ENCODE measurements at places on chromosomes 1 and 21.
A peak's percentile ranks its signal among the peaks of the same experiment; 100 is the strongest.

DNA sequence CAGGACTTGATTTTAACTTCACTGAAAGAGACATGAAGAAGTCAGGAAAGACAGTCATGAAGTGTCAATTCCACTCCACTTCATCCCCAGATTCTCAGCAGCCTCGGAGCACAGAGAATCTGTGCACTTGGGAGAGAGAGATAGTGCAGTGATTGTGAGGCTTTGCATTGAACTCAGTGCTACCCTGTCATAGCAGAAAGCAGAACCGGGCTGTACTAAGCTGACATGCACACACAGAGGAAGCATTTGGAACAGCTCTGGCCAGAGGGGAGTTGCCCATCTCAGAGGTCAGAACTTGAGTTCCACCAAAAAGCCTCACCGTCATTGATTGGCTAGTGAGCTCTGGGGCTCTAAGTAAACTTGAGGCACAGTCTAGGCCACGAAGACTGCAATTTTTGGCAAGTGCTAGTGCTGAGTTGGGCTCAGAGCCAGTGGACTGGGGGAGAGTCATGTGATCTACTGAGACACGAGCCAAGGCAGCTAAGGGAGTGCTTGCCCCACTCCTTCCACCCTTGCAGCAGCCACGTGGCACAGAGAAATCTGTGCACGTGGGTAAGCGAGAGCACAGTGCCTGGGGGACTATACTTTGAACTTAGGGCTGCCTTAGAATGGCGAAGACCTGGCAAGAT, 810.2 kb upstream of the ADAMTS5 start:
- no peak for DNase-seq

- no peak for DNase-seq
Observed at GRCh38 chr1:225509770-225510169, 81.9 kb upstream of the LBR start.

GRCh38 chr1:215292932-215293331, 210.4 kb downstream of the KCNK2 start:
- no peak for DNase-seq

GRCh38 chr21:21163904-21164303, 165.7 kb downstream of the NCAM2 start:
- DNase-seq = no peak

DNA sequence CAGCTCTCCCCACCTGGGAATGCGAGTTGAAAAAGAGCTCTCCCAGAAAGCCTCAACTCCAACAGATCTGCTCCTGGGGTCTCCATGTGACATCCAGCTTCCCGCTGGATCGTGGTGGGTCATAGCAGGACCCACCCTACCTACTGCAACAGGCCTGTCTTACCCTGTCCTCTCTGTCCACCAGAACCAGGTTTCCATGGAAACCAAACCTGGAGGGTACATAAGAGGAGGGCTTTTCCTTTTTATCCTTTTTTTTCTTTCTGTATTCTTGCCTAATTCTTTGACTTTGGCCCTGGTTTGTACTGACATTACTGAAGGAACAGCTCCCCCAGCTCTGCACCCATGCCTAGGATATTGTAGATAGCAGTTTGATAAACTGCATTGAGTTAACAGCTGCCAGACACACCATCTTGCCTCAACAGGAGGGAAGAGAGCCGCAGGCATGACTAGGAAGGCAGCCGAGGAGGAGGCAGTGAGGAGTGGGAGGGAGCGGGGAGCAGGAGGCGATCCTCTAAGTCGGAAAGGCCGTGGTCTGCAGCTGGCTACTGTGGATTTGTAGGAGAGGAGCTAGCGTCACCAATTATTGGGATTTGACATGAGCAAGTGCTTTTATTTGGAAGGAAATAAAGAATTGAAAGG, 9.7 kb upstream of the FMOD start:
- DNase-seq = no peak

- no peak for DNase-seq
Observed at GRCh38 chr1:115373305-115373704, 35.3 kb upstream of the NGF start.

- peak; percentile 52 for DNase-seq
Observed at GRCh38 chr1:42173155-42173933, 8.8 kb upstream of the GUCA2A start.

DNA sequence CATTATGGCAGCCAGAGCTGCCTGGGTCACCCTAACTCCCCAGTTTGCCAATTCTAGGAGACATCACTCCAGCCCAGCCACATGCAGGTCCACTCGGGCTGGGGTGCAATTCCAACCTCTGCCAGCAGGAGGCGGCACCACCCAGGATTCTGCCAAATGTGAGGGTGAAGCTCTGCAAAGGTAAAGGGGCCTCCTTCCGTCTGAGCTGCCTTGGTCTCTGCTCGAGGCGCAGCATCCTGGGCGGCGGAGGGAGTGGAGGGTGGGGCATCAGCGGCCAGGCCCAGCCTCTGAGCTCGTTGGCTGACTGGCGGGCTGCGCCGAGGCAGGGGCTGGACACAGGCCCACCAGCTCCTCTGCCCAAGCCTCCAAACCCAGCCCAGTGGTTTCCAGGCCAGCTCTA, 63.8 kb downstream of the ARHGEF16 start:
- DNase-seq = no peak

- no peak for DNase-seq
Observed at GRCh38 chr1:61609040-61609439, 115.9 kb downstream of the TM2D1 start.

DNA sequence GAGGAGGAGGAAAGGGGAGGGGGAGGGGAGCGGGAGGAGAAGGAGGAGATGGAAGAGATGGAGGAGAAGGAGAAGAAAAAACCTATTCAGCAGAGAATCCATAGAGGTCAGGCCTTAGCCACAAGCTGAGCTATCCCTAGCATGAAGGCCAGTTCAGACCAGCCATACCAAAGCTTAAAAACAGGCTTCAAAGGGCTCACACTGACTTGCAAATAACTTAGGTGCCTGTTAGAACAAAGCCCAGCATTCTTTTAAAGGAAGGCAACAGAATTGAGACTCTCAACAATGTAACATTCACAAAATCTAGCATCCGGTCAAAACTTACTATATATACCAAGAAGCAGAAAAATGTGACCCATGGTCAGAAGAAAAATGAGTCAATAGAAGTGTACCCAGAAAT, 43.6 kb upstream of the IFFO2 start:
- no peak for DNase-seq

DNA sequence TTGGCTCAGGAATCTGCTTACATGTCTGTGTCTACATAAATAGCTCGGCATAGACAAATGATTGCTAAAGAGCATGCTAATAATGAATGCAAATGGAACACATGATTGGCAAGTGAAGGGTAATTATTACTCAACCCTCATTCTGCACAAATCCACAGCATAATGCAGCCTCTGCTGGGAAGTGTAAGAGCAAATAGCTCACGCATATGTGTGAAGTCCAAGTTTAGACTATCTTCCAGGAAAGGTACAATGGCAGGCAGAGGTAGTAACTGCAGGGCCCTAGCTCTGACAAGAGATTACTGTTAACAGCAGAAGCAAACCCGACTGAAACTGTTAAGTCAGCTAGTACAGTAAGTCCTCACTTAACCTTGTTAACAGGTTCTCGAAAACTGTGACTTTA, 7.0 kb upstream of the IL6R start:
- no peak for DNase-seq

DNA sequence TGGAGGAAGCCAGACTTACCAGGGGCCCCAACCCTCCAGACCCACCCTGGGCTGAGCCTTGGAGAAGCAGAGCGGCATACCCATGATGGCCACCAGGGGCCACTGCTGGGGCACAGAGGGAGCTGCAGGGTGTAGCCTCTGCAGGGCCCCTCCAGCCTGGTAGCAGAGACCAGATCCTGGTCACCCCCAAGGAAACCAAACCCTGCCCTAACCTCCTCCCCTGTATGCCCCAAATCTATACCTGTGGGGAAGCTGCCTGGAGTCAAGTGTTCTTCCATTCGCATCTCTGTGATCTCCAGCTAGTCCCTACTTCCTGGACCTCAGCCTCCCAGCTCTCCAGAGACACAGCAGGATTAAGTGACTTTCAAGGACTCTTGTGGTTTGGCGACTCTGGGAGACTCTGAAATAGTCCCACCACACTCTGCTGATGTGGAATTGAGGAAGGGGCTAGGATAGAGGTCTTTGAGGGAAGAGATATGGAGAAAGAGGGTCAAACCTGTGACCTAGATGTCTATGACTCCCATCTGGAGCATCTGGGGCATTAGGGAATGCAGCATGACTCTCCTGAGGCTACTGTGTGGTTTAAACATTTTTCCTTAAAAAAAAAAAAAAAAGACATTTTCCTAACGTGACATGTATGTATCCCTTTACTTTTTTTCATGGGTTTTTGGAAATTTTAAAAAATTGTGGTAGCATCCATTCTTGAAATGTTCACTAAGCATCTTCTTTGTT, 119.2 kb upstream of the IPO9 start:
- peak; percentile 22 for DNase-seq

- DNase-seq = no peak
Observed at GRCh38 chr21:45053561-45054226, 20.7 kb upstream of the ADARB1 start.

DNA sequence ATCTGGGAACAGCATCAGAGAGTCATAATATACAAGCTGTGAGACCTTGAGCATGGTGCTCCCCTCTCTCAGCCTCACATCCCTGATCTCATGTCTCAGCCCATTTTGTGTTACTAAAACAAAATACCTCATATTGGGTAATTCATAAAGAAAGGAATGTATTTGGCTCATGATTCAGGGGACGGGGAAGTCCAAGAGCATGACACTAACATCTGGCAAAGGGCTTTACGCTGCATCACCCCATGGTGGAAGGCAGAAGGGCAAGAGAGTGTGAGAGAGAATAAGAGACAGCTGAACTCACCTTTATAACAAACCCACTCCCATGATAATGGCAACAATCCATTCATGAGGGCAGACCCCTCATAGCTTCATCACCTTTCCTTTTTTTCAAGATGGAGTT, 36.5 kb downstream of the RNASEL start:
- no peak for DNase-seq

DNA sequence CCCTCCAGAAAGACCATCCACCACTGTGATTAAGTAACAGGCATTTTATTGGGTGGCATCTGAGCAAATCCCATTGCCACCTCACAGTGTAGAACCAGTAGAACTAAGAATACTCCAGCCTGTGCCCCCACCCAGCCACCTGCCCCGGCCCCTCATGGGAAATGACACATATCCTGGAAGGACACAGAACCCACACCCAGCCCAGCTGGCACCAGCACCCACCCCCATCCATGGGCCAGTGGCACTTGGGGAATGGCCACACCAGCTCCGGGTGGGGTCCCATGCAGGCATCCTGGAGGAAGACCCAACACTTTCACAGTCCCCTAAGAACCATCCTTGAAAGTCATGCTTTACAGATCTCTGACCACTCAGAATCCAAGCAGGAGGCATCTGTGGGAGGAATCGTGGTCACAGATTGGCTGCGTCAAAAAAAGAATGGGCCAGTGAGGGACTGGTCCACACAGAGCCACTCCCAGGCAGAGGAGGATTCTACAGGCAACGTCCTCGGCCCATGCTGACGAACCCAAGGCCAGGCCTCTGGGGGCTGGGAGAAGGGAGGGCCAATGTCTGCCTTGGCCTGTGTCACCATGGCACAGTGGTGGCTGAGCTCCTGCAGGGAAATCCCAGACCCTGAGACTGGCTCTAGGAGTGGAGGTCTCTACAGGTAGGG, 12.1 kb upstream of the TAS1R2 start:
- no peak for DNase-seq

DNA sequence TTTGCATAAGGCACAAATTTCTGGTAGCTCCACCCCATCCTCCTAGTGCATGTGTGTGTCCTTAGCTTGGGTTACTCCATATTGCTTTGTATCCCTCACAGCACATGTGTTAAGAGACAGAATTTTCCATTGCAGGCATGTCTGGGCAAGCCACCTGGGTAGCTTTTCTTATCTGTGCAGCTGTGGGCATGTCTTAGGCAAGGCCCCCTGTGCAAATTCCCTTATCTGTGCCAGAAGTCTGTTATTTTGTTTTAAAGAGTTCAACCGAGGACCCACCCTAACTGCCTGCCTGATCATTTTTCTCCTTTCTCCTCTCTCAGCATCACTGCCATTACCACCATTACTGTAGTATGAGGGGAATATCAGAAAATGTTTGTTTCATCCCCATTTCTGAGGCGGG, 131.9 kb downstream of the CYYR1 start:
- DNase-seq = no peak

GRCh38 chr1:184792450-184792969, 37.9 kb upstream of the EDEM3 start:
- no peak for DNase-seq

DNA sequence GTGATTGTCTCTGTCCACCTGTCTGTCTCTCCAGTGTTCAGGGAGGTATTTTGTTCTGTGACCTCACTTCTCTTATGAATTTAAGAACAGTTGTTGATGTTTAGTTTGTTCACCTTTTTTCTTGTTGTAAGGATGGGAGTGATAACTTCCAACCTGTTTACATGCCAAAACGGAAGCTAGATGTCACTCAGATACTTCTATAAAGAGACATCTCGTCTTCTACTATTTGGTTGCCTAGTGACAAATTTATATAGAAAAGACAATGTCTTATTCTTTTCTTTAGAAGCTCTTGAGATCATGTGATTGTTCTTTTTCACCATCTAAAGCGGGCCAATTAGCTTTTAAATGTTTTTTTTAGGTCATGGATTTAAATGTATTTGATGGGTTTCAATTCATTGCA, 33.8 kb downstream of the PRSS38 start:
- DNase-seq = no peak

- no peak for DNase-seq
Observed at GRCh38 chr1:166127003-166127402, 39.8 kb downstream of the FAM78B start.

GRCh38 chr1:157652859-157653493, 47.6 kb downstream of the FCRL3 start:
- no peak for DNase-seq

DNA sequence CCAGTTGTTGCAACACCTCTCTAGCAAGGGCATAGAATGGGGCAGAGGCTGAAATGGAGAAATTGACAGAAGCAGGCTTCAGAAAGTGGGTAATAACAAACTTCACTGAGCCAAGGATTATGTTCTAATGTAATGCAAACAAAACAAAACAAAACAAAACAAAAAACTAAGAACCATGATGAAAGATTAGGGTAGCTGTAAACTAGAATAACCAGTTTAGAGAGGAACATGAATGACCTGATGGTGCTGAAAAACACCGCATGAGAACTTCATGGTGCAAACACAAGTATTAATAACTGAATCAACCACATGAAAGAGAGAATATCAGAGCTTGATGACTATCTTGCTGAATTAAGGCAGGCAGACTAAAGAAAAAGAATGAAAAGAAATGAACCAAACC, 1707.7 kb downstream of the BRINP3 start:
- no peak for DNase-seq

Data from stimulated activated CD8-positive, alpha-beta memory T cell treated with anti-CD3 and anti-CD28 coated beads, Interleukin-4, amount 100 ng/mL, for 1 hour (primary cell).